ENCODE measurements at places on chromosomes 5 and 9.

DNA sequence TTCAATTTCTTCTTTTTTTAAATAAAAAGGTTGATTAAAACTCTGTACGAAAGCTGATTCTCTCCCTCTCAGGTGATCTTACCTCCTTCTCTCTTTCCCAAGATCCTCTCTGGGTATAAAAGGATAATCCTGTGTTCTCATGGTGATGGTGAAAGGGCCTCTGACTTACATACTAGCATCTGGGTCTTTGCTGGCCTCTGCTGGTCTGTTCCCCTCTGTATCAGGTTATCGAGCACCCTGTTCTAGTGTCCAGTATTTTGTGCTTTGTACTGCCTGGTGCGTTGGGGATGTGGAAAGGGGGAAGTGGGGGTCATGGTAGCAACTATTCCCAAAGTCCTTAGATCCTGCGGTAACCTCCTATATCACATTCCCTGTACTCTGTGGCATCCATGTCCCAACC is 328.9 kb downstream of the NR2F1-AS1 start:
- DNase-seq: no peak

DNA sequence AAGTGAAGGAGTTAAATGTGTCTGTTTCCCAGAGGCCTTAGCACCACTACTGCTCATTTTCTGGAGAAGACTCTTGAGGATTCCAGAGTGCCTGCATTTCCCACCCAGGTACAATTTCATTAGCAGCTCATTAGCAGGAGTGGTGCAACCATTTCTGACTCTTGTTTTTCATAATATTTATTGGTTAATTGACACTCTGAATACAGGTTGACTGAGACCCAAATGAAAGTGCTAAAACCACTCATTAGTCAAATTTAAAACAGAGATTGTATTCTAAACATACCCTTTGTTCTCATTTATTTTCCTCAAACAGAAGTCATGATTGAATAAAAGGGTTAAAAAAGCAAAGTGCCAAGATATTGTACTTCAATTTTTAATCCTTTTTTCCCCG is 134.5 kb downstream of the SIL1 start:
- DNase-seq: no peak

DNA sequence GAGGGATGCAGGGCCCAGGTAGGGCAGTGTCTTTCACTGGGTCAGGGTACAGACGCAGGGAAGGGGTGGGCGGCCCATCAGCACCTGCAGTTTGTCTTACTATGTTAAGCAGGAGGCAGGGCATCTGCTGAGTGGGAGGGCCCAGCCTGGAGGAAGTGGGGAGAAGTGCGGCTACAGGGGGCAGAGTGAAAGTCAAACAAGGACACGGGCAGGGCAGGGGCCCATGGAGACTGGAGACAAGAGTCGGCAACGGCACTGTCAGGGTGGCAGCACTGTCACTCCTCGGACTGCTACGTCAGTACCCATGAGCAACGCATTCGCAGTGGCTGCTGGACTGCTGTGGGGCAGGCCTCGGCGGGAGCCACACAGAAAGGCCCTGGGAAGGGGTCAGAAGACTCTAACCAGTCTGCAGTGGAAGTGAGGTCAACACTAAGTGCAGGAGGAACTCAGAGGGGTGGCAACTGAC is 19.7 kb downstream of the CAMSAP1 start:
- peak; percentile 65 for DNase-seq

DNA sequence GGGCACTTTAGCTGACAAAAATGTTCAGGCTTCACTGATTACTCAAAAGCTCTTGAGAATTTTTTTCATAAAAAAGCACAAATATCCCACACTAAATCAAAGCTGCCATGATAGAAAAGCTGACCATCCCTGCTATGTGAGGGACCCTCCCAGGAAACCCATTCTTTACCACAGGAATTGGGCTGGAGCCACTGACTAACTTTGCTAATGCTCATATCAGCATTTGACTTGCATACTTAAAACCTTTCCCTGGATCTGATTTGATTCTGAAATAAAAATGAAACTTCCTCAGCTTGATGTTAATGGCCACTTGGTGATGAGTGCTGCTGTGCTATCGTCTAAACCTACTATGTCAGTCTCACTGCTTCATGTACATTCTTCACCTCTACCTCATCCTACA is 243.6 kb downstream of the PRELID2 start:
- no peak for DNase-seq

DNA sequence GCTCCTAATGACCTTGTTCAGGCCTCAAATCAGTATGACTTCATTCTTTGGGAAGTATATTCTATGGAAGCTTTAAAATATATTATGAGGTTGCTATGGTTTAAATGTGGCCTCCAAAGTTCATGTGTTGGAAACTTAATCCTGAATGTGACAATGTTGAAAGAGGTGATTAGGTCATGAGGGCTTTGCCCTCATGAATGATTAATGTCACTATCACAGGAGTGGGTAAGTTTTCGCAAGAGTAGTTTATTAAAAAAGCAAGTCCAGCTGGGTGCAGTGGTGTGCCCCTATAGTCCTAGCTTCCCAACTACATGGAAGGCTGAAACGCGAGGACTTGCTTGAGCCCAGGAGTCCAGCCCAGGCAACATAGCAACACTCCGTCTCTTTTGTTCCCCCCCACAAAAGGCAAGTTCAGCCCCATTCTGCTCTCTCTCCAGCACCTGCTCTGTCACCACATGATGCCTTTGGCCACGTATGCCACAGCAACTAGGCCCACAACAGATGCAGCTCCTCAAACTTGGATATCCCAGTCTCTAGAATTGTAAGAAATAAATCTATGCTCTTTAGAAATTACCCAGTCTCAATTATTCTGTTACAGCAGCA is 105.3 kb downstream of the SIL1 start:
- no peak for DNase-seq

- no peak for DNase-seq
Measured at GRCh38 chr5:168055961-168056360, 235.5 kb upstream of the WWC1 start.

- DNase-seq: no peak
Measured at GRCh38 chr5:29367176-29367833, 1826.2 kb upstream of the CDH6 start.

DNA sequence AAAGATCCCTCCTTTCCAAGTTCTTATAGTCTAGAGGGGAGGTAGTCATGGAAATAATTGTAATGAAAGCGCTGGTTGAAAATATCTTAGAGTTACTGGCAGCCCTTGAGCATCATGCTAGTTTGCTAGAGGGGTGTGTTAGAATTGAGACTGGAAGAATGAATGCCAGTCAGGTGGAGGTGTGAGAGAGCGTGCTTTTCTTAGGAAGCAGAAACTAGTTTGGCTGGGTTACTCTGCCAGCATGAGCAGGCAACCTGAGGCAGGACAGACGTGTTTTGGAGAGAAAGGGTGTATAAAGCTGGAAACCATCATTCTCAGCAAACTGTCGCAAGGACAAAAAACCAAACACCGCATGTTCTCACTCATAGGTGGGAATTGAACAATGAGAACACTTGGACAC is 43.6 kb upstream of the DHFR start:
- no peak for DNase-seq

GRCh38 chr5:149227168-149227826 is 44.4 kb upstream of the AFAP1L1 start:
- no peak for DNase-seq

DNA sequence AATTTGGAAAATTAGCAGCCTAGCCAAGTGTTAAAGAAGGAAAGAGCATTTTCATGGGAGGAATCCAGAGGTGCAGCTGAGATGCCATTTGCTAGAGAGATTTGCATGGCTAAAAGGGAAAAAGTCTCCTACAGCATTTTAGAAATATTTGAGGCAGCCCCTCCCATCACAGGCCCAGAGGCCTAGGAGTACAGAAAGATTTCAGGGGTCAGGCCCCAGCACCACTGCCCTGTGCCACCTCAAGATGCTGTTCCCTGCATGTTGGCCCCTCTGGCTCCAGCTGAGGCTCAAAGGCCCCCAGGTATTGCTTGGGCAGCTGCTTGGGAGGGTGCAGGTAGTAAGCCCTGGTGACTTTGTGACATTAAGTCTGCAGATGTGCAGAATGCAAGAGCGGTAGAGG is 26.9 kb upstream of the NPR3 start:
- DNase-seq: no peak

DNA sequence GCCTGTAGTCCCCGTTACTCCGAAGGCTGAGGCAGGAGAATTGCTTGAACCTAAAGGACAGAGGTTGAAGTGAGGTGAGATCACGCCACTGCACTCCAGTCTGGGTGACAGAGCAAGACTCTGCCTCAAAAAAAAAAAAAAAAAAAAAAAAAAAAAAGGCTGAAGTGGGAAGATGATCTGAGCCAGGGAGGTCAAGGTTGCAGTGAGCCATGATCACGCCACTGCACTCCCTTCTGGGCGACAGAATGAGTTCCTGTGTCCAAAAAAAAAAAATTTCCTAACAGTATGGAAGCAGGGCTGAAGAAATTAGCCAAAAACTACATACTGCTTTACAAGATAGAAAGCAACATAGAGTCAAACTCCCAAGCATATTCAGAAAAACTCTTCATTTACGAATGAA is 132.8 kb downstream of the CPLANE1 start:
- DNase-seq: no peak

- no peak for DNase-seq
Measured at GRCh38 chr5:69212022-69212421, 22.6 kb downstream of the CENPH start.

GRCh38 chr9:114238891-114239875 is 83.7 kb upstream of the ORM1 start:
- DNase-seq: no peak

DNA sequence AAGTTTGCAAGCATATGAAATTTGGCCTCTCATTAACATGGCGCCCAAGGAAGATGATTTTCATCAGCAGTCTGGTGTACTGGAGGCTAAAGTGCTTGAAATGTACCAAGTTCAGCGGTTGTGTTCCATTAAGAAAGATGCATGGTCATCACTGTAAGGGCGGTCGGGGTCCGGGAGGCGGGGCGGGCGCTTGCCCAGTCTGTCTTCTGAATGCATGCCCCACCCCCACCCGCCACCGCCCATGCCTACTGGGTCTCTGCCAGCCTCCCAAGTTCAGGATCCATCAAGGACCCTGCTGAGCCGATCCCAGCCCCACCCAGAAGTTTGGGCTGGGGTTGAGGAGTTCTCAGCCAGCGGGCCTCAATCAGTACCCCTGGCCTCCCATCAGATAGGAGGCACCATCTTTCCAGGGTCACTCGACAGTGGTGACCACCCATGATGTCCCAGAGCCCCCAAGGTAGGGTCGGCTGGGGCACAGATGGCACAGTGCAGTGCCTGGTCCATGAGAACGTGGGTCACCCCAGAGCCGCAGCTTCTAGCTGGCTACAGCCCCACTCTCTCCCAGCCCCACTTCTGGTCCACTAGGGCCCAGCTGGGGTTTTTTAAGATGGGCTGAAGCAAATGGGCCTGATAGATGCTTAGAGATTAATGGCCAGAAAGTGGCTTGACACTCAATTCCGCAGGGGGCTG is 24.4 kb upstream of the PRDM12 start:
- no peak for DNase-seq

DNA sequence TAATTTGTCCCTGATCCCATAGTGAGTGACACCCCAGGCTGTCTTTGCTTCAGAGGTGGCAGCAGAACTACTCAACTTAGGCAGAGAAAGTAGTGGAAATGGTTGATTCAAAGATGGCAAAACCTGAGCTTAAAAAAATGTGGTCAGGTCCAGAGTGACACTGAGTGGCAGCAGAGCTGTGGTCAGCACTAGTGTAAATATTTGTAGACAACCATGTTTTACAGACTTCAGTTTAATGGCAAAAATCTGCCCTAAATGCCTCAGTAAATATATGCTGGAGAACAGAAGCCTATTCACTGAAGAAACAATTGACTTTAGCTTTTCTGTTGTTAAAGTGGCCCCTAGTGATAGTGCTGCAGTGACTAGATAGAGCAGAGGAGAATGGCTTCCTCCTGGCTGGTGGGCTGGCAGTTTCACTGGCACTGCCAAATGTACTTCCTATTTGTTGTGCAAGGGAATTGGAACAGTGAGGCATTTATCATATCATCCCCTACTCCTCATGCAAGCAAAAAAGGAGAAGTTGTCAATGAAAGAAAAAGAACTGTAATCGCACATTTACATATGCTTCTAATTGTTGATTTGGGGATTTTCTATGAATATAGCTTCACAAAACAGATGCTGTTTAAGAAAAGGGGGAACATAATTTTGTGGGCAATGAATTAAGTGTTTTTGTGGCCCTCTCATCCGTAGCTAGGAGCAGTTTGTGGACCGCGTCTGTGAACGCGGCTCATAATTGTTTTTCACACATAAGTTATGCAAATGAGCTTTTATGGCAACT is 12.0 kb downstream of the PBX3 start:
- DNase-seq: peak; percentile 90

DNA sequence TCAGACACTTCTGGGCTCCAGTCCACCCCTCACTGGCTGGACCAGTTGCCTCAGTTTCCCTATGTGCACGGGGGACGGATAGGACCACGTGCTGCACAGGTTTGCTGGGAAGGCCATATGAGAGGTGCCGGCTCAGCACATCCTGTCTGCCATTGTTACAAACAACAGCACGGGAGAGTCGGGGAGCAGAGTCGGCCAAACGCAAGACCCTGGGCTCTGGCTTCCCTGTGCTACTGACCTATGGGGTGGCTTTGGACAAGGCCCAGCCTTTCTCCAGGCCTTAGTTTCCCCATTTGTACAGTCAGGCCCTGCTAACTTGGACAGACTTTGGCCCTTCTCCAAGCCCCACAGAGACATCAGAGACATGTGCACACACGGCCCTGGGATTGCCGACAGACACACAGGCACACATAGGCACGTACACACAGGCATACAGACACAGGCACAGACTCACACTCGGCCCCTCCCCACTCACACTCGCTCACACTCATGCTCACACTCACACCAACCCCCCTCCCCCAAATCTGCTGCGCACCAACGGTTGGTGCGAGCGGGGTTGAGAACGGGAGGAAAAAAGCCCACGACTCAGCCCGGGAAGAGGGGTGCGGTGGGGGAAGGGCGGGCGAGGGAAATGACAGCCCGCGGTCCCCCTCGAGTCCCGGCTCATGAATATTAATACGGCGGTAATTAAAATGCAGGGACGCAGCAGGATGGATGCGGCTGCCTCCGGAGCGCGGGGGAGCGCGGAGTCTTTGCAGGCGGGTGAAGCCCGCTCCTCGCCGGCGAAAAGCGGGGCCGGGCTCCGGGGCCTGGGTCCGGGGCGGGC is 133.0 kb downstream of the C9orf50 start:
- no peak for DNase-seq

- DNase-seq: no peak
Measured at GRCh38 chr5:125194883-125195282, 448.4 kb upstream of the ZNF608 start.

DNA sequence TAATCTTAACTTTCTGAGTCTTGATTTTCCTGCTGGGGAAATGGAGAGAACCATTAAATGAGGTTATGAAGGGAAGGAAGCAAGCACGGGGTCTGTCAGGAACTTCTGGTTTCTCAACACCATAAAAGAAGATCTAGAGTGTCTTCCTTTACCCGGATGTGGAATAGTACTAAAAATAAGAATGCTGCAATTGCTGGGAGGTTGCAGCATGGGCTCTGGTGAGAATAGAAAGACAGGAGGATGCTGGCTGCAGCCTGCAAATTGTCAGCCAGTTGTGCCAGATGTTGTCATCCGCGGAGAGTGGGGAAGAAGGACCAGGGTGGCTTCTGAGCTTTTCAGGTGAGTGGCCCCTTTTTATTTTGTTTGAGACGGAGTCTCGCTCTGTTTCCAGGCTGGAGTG is 69.3 kb upstream of the STC2 start:
- peak; percentile 66 for DNase-seq
